Left lobe of liver (tissue), 2 donors: ENCODE measurements at places on chromosomes 6 and 20. TPM values are rescaled to one million over a fixed set of nuclear protein-coding genes. Genes with fewer than 3 reads are reported as not detected.

The MCHR2 gene
- not detected for total RNA-seq

The GNAS-AS1 gene
- total RNA-seq, result 0.35 TPM

The TEAD3 gene
- 6.3 TPM for total RNA-seq

The PLEKHG1 gene
- 8.0 TPM for total RNA-seq

The ZNF391 gene
- 0.10 TPM for total RNA-seq

The RNF144B gene
- 17.5 TPM for total RNA-seq

The CST3 gene
- total RNA-seq, result 1,478 TPM

The GMEB2 gene
- 4.5 TPM for total RNA-seq

The KIF6 gene
- total RNA-seq, result 0.05 TPM

The CENPW gene
- 1.6 TPM for total RNA-seq

The RBPJL gene
- total RNA-seq, result 0.23 TPM

GRCh38 chr6:42777126-42777822, 4.6 kb upstream of the BICRAL start:
- no peak for DNase-seq

DNA sequence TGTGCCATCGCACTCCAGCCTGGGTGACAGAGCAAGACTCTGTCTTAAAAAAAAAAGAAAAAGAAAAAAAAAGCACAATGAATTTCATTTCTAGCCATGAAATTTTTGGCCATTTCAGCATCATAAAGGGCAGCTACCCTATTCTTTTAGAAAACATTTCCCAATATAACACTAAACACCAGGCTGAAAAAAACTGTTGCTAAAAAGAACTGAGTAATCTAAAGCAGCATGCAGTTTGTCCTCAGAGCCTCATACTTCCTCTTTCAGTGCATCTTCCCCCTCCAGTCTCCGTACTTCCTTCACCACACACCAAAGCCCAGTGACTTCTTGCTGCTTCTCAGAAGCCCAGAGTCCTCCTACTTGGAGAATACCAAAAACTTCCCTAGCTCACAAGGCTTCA, 5.6 kb upstream of the IFNGR1 start:
- DNase-seq, result no peak

DNA sequence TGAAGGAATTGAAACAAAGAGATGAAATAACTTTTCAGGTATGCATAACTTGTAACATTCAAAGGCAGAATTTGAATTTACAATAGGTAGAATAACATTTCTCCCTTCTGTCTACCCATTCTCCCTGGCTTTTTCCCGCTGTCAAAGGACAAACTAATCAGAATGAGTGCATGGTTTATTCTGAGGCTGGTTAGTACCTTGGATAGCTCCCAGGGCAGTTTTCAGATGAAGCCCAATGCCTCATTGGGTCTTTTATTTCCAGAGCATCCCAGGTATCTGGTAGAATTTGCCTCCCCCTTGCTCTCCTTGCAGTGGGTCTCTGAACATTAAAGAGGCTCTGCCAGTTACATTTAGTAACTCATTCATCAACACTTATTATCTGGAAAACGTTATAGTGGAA, 665.5 kb downstream of the BCKDHB start:
- no peak for DNase-seq

- DNase-seq, result peak; percentile 53
These were observed 447 bp downstream of the MCM3 start for GRCh38 chr6:52284131-52284459.

GRCh38 chr20:41065716-41066115, 37.1 kb downstream of the TOP1 start:
- no peak for DNase-seq

DNA sequence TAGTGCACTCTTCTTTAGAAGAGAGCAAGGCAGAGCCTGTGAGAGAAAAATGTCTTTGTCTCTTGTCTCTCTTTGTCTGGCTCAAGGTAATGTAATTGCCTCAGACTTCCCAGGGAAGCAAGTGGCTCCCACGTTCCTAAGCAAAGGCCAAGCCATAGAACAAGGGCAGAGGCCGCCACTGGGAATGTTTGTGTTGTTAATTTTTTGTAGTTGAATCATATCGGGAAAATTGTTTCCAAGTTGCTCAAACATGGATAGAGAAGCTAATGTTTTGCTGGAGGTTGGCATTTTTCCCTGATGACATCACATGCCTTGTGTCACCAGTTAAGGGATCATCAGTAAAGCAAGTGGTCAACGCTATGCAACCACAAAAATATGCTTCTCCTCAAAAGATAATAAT, 211.5 kb upstream of the FOXA2 start:
- no peak for DNase-seq

DNA sequence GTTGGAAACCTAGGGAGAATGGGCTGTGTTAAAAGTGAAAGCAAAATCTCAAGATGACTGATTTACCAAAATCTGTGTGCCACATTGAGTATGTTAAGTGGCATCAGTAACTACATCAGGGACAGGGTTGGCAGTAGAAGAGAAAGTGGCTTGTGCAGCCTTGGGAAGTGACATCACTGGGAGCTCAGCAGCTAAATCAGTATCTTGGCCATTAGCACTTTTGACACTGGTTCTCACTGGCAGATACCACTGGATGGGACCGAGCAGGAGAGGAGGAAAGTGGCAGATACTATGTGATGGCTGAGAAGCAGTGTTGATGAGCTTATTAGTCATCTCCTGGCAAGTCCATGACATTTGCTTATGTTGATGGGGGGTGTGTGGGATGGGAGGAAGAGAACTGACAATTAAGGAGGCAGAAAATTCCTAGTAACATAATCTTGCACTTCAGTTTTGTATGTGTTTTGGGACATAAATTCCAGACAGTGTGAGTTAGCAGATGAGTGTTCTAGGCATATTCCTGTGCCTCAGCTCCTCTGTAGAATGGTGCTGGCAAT, 322.2 kb downstream of the SOX4 start:
- DNase-seq, result no peak

- DNase-seq, result no peak
These were observed 15.5 kb downstream of the TAF11 start for GRCh38 chr6:34872332-34872731.

GRCh38 chr6:134249759-134250602, 67.9 kb downstream of the SGK1 start:
- no peak for DNase-seq

GRCh38 chr6:35385457-35386202, 43.3 kb downstream of the PPARD start:
- no peak for DNase-seq

GRCh38 chr6:13071550-13072345, 256.6 kb downstream of the TBC1D7 start:
- no peak for DNase-seq

DNA sequence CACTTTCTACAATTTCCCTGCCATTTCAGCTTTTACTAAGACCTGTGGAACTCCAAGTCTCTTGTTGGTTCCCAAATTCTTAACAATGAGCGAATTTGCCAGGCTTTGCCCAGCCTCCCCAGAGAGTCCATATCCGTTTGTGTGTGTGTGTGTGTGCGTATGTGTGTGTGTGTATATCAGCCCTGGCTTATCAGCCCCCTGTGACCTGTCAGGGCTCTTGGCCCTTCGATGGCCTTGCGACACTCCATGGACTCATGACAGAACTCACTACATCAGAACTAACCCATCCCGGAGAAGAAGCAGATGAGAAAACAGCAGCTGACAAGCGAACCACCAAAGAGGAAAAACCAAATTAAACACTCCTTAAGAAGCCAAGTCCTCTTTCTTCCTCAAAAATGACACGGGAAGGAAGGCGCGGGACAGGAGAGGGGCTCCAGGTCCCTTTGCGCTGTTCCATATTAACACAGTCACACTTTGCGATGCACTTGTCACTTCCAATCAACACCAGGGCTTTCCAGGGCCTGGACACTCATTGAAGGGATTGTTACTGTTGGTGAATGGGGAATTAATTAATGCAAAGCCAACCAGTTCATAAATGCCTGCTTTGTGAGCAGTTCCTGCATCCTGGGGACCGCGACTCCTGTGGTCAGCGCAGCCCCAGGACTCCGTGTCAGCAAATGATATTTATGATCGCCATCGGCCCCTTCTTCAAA, 524.0 kb downstream of the CD83 start:
- DNase-seq, result no peak

- DNase-seq, result no peak
These were observed 4.8 kb upstream of the PMEPA1 start for GRCh38 chr20:57714409-57715267.

GRCh38 chr6:31851485-31851832, 11.2 kb downstream of the NEU1 start:
- DNase-seq, result no peak

DNA sequence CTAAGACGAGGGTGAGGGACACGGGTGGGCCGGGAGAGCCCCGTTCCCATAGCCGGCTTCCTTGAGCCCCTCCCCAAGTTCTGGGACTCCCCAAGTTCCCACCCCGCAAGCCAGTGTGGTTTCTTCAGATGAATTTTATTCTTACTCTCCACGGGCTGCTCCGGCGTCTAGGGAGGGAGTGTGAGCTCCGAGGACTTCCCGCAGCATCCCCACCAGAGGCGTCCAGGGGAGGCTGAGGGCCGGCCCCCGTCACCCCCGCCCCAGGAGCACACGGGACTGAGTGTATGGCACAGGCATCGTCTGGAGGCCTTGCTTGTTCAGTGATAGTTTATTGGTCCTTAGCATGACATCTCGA, 10.0 kb upstream of the SLC4A11 start:
- no peak for DNase-seq
